ENCODE measurements at places on chromosomes 12 and 14.
A peak's percentile ranks its signal among the peaks of the same experiment; 100 is the strongest.

- DNase-seq = peak; percentile 73
Measured at GRCh38 chr12:121499929-121500793, 80.7 kb downstream of the KDM2B start.

- no peak for DNase-seq
Measured at GRCh38 chr14:98437113-98437512, 834.9 kb downstream of the BCL11B start.

DNA sequence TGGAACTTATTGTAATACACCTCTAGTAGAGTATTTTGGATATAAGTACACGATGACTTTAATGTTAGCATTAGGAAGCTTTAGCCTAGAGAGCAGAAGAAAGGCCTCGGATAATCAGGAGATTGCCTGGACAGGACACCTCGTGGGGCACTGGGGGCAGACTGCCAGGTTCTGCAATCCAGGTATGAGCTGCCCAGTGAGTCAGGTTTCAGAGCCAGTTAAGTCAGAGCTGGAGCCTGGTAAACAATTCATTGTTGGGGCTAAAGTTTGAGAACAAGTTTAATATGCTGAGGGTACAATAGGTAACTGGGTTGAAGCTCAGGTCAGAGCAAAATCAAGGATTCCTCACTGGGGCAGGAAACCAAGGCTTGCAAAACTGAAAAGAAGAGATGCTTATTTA is 107.4 kb downstream of the RERGL start:
- no peak for DNase-seq

- DNase-seq = no peak
Measured at GRCh38 chr12:6708960-6709394, 8.4 kb upstream of the PIANP start.

GRCh38 chr12:91818227-91819131 is 327.2 kb downstream of the BTG1 start:
- no peak for DNase-seq

DNA sequence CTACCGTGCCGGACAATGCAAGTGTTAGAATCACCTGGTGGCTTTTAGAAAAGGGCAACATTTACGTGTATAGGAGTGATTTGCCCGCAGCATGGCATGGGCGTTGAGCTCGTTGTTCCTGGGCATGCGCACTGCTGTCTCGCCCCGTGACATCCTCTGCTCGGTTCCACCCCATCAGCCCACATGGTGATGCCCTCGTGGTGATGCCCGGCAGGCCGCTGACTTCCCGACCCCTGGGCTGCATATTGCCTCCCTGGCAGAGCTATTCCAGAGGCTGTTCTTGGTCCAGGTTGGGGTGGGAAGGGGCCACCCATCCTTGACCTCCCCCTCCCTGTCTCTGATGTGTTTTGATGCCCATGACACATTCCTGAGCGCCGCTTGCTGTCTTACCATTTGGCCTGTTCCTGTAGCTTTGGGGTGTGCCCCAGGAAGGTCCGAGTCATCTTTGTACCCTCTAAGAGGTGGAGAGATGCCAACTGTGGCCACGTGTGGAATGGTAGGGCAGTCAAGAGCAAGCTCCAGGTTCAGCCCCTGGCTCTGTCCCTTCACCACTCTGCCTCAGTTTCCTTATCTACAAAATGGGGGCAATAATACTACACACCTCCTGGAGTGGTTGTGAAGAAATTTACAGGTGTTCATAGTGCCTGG is 4.8 kb downstream of the HIP1R start:
- no peak for DNase-seq

GRCh38 chr12:23684121-23684520 is 265.3 kb downstream of the SOX5 start:
- DNase-seq = no peak

GRCh38 chr14:53601409-53601808 is 355.2 kb downstream of the BMP4 start:
- no peak for DNase-seq

DNA sequence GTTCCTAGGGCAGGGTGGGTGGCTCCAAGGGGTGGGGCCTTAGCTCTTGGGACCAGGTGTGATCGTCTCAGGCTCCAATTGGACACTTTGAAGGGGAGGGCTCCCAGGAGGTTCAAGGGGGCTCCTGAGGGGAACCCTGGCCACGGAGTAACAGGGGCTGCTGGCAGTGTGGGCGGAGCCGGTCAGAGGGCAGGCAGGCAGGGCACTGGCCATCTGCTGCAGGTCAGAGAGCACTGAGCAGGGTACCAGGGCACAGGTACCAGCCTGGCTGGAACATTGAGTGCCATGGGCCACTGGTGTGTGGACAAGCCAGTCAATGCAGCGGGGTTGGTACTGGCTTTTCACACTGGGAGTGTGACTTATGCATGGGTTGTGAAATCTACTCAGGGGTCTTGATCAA is 32.2 kb downstream of the SYNE3 start:
- DNase-seq = no peak

DNA sequence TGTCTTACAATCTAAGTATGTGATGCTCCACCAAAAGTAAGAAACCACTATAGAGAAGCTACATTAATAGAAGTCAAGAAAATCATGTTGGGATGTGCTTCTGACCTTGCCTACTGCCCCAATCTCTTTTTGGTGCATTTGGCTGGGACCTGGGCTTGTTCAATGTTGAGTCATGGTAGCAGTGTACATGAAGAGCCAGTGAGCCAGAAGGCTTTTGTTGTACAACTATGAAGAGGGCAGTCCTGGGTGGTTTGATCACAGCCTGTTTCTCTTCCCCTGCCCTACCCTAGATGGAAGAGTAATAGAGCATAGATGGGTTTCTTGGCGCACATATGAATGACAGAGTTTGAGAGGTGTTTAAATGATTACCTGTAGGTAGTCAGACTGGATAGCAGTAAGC is 56.4 kb downstream of the UBR7 start:
- DNase-seq = no peak

DNA sequence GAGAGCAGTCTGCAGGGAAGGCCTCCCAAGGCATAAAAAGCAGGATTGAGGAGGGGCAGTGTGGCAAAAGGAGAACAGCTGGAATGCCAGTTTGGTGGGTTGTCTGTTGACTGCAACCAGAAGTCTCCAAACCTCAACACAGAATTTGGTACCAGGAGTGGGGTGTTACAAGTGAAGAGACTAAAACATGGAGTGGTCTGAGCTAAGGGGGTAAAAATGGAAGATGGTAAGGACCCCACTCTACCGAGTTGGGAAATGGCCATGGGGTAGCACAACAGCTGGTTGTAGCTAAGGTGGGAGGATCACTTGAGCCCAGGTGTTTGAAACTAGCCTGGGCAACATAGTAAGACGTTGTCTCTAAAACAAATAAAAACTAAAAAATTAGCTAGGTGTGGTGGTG is 17.8 kb upstream of the KLC1 start:
- DNase-seq = no peak

- DNase-seq = no peak
Measured at GRCh38 chr12:63070709-63071108, 80.3 kb downstream of the AVPR1A start.

DNA sequence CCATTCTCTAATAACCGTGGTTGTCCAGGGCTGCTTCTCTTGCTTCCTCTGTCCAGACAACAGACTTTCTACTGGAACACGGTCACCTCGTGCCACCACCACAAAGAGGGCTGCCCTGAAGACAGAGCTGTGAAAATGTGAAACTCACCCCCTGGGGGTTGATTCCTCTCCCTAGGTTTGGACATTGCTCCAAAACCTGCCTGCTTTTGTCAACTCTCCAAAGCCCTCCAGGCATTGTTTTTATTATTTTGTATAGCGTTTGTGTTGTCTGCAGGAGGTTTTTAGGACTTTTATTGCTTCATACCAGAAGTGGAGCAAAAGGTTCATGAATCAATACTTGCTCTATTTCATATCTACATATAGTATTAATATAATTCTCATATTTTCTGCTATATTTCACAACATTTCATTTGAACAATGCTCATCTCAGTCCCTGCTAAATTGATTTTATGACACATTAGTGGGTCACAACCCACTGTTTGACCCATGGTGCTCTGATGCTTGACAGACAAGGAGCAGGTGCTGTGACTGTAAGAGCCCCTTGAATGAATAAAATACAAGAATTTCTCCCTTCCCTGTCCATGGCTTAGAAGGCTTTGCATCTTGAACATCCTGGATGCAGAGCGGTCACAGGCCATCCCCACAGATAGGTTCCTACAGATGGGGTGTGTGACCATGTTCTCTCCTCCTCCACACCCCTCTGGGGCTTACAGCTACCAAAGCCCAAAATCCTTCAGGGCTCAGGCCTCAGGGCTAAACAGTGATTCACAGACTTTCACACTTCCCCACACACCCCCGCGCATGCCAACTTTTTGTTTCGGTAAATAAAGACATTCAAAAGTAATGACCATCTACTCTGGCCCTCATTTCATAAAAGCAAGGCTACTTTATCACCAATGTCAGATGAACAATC is 20.6 kb upstream of the EML1 start:
- no peak for DNase-seq

DNA sequence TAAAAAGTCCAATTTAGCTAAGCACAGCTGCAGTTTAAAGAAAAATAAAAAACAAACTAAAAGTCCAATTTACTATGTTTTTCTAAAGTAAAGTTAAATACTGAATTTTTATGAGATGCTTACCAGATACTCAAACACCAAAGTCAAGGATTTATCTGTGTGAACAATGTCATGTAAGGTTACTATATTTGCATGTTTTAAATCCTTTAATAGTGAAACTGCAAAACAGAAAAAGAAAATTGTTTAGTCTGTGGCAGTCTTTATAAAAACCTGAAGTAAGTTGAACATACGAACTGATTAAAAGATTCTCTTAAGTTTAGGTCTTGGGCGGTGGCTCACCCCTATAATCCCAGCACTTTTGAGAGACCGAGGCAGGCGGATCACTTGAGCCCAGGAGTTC is 102.7 kb downstream of the CDK17 start:
- no peak for DNase-seq

DNA sequence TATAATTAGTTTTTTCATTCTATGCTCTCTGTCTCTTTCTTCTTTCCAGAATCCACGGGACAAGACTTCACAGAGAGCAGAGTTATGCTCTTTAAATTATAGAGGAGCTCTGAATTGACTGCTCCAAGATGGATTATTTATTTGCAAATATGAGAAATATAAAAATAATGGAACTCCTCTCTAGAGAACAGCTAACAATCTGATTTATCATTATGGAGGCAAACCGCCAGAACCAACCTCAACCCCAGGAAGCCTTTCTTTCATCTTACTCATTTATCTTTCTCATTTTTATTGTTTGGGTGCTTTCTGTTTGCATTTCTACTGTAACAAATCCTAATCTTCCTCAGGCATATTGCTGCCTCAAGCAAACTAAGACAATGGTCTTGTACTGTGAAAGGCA is 216.5 kb downstream of the C12orf50 start:
- no peak for DNase-seq

GRCh38 chr14:73685328-73685727 is 28.9 kb downstream of the PNMA1 start:
- DNase-seq = no peak

DNA sequence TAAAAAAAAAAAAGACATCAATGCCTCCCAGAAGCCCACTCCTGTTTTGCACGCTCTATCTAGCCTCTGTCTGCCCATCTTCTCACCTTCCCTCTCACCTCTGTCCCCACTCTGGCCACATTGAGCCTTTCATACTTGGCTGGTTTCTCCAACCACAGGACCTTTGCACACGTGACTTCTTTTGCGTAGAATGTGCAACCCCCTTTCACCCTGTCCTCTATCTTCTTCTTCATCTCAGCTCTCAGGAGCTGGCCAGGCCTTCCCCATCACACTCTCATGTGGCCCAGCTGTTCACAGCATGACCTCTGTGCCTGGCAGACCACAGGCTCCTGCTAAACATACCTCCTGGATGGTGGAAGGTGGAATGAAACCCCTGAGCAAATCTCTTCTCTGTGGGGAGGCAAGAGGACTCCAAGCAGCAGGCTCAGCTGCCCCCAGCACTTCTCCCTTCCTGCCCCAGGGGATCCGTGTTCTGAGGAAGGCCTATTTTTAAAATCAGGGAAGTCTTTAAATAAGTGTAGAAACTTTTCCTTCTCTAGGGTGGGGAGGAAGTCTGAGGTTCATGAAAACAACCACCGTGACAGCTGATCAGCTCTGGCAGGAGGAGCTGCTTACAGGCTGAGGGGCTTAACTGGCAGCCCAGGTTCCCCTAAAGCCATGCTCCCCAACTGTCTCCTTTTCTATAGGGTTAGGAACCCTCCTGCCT is 11.6 kb downstream of the HVCN1 start:
- DNase-seq = no peak

- DNase-seq = no peak
Measured at GRCh38 chr12:102609996-102610395, 129.6 kb upstream of the IGF1 start.

DNA sequence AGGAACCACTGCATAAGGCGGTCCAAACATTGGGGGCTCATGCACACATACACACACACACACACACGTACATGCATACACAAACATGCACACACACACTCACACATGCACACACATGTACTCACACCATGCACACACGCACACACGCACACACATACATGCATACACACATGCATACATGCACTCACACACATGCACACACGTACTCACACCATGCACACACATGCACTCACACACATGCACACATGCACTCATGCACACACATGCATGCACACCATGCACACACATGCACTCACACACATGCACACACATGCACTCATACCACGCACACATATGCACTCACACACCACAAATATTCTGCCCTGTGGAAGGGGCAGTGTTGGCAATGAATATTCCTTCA is 22.1 kb downstream of the OAS2 start:
- DNase-seq = no peak

Measured in activated CD4-positive, alpha-beta memory T cell treated with anti-CD3 and anti-CD28 coated beads, Interleukin-2, amount 10 ng/mL, durations not matched to agents 7 days and 5 days (primary cell).